ENCODE measurements at places on chromosomes 11 and 22.

DNA sequence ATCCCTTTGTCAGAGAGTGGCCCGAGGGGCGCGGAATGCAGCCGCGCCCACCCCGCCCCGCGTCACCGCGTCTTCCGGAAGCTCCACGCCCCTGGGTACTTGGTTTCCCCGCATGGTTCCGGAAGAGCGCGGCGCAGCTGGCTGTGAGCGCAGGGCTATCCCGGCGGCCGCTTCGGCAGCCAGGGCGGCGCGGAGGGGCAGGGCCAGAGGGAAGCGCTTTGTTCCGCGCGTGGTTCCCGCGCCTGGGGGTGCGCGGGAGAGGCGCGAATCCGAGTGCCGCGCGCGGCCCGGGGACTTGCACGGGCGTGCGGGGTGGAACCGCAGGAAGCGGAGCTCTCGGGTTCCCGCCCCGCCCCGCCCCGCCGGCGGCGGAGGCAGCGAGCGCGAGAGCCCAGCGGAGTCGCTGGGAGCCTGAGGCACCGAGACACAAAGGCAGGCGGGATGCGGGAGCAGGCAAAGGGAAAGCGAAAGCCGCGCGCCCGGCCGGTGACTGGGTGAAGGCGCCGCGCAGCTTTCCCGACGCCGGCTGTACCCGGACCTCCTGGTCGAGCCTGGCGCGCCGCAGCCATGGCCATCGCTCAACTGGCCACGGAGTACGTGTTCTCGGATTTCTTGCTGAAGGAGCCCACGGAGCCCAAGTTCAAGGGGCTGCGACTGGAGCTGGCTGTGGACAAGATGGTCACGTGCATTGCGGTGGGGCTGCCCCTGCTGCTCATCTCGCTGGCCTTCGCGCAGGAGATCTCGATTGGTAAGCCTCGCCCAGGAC is at the start of gene PANX1:
TSS of gene PANX1 (plus strand) at position 96 of the 766 bp plus-strand sequence. CDS start at position 568, 472 bp downstream.
- peak; percentile 95 for DNase-seq

DNA sequence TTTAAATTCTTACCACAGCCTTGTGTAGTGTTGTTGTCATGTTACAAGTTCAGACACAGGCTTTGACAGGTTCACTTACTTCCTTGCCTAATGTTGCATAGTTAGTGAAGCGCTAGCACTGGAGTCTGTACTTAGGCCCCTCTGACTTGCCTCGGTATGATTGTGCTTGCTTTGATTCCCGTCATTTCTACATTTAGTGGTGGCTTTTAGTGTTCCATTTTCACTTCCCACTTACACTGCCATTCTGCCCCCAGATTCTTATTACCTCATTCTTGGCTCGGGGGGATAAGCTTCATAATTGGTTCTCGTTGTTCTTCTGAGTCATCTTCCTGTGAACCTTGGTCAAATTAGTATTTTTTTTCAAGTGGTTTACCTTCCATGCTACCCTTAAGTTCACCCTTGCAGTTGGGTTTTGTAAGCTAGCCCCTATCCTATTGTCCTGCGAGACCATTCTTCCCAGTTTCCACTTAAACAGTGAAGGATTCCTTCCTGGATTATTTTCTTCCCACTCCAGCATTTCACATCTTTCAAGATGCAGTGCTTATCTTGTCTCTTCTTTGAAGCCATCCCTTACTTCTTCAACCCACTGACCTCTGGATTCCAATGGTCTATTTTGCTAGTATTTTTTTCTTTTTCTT is 68.7 kb downstream of the DDX10 start:
- no peak for DNase-seq

DNA sequence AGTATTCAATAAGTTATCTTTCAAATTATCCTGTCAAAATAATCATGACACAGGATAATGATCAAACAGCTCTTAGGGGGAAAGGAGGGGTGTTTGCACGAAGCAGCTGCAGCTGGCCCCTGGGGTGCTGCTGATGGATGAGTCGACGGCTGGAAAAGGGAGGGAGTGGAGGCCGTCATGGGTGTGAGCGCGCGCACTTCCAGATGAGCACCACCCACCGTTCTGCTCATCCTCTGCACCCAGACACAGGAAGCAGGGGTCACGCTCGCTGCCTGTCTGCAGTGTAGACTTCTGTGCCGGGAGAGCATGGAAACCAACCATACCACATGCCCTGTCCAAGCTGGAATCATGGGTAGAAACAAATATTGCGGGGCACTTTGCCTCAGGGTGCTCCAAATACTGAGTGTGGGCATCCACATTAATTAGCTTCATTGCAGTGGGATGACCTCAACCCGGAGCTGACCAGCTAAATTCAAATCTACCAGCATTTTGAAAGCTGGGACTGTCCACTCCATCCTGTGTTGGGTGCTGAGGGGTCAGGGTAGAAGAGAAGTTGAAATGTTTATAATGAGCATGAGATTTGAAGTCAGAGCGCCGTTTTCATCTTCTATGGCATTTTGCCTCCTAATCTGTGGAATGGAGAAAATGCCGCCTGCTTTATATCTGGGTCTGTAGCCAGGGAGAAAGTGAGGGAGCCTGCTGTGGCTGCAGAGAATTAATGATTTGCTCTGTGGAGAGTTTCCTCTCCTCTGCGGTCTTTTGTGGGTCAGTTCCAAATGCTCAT is 802.4 kb downstream of the TBC1D22A start:
- no peak for DNase-seq

GRCh38 chr22:28043266-28043665 is 124.2 kb upstream of the PITPNB start:
- DNase-seq = no peak

- DNase-seq = no peak
Observed at GRCh38 chr11:5343474-5344335, at the start of gene OR51B5. Gene OR51B5, minus strand, starts transcription at chr11:5343524. Its CDS starts 0 bp downstream, at chr11:5343524.

DNA sequence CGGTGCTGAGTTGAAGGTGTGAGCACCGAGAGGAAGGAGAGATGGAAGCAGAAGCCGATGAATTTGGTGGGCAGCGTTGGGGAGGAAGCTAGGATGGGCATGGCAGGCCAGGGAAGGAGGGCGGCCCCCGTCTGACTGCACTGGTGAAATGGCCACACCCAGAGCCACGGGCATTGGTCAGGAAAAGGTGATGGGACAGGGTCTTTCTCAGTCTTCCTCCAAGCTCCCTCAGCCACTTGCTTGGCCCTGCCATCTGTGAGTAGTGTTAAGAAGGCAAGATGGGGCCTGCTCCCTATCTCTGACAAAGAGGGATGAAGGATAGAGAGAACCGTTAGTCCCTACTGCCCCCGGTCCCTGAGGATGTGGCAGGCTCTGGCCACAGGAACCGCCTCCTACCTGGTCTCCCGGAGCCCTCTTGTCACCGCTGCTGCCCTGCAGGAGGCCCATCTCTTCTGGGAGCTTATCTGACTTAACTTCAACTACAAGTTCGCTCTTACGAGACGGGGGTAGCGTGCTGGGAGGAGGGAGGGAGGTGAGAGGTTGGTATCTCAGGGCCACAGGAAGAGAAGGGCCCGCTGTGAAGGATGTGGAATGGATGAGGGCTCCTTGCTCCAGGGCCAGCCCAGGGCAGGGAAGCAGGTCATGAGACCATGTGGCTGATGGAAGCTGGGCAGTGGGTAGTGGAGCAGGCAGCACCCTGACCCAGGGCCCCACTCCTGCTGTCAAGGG is 6.8 kb downstream of the MCAM start:
- DNase-seq = no peak

DNA sequence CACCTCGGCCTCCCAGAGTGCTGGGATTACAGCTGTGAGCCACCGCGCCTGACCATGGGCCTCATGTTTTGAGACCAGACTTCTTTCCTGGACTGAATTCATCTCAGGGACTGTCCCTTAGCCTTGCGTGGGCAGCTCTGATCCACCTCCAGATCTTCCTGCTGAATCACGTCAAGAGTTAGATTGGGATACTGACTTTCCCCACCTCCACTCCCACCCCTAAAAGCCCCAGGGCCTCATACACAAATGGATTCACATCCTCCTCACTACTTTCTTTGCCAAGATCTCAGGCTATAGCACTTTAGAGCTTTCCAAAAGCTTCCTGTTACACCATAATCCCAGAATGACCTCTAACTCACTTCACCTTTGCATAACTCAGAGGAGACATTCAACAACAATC is 12.1 kb downstream of the CCDC87 start:
- DNase-seq = no peak

DNA sequence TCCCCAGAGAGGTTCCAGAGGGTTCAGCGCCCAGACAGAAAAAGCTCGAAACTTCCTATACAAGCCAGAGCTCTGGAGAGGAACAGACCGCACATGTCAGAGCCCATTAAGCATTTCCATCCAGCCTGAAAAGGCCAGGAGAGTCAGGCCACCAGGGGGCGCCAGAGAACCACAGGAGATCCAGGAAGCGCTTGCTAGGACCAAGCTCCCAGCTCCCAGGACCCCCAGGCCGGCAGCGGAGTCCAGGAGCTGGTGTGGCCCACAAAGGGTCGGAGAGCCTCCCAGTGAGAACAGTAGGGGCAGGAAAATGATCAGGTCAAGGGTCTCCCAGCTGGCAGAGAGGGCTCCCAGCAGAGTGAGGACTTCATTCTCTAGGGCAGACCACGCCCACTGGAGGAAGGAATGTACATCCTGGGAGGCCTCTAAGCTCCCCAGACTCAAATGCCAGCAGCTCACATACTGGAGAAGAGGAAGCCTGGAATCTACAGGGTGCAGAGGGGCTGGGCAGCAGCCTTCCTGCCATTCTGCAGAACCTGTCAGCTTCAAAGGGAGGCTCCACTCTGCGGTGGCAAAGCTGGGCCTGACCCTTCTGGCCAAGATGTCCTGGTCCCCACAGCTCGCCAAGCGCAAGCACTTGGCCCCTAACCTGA is 2.1 kb upstream of the MEI1 start:
- DNase-seq = peak; percentile 98

DNA sequence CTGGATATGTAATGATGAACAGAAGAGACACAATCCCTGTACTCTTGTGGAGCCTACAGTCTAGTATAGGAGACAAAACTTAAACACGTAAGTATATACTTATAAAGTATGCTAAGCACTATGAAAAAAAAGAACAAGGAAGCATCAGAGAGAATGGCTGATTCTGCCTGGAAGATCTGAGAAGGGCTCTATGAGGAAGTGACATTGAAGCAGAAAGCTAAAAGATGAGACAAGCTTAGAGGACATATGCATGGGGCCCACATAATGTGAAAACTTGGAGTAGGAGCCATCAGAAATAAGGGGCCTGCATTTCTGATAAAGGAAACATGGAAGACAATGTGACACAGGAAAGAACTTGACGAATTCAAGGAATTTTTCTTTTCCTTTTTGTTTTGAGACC is 16.6 kb downstream of the SAA1 start:
- no peak for DNase-seq

- no peak for DNase-seq
Observed at GRCh38 chr11:118373263-118373662, 13.9 kb downstream of the UBE4A start.

DNA sequence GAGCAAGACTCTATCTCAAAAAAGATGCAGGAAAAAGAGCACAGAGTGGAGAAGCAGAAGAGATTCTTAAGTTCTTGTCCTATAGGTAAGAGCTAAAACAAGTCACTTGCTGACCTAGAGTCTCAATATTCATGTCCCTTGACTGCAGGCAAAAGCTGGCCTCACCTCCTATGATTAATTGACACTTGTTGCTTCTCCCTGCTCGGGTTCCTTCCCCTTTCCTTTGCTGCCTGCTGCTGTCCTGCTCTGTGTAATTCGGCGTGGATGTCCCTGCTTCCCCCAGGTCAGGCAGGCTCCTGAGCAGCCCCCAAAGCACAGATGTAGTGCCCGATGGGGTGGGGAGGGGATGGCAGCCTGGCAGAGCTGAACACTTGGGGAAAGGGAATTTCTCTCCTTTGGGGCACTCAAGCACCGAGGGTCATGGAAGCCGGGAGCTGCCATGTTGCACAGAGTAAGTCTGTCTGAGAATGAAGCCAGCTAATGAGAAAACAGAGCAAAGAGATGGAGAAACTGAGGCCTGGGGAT is 60.8 kb upstream of the NUP50 start:
- peak; percentile 44 for DNase-seq

- DNase-seq = no peak
Observed at GRCh38 chr22:46062232-46062615, 85.3 kb upstream of the WNT7B start.

- peak; percentile 68 for DNase-seq
Observed at GRCh38 chr11:2576549-2576948, 123.2 kb downstream of the KCNQ1OT1 start.
